Right renal pelvis (tissue), 4 donors: ENCODE measurements at places on chromosomes 13 and 19. TPM values are rescaled to one million over a fixed set of nuclear protein-coding genes. Genes with fewer than 3 reads are reported as not detected.

KLK3 gene
- 0.34 TPM for polyA plus RNA-seq

NCAN gene
- 0.12 TPM for polyA plus RNA-seq

PRKCSH gene
- polyA plus RNA-seq: 329 TPM

C5AR1 gene
- 4.6 TPM for polyA plus RNA-seq

RETN gene
- 1.5 TPM for polyA plus RNA-seq

ZNF607 gene
- polyA plus RNA-seq: 13.6 TPM

FFAR3 gene
- polyA plus RNA-seq: 0.30 TPM

LRRC63 gene
- polyA plus RNA-seq: not detected

C19orf85 gene
- not detected for polyA plus RNA-seq

CFAP97D2 gene
- not detected for polyA plus RNA-seq

- DNase-seq: no peak
Measured at GRCh38 chr19:40962460-40962961, 28.6 kb upstream of the CYP2B6 start.

GRCh38 chr13:46124967-46125933, 20.4 kb upstream of the CPB2 start:
- no peak for DNase-seq

DNA sequence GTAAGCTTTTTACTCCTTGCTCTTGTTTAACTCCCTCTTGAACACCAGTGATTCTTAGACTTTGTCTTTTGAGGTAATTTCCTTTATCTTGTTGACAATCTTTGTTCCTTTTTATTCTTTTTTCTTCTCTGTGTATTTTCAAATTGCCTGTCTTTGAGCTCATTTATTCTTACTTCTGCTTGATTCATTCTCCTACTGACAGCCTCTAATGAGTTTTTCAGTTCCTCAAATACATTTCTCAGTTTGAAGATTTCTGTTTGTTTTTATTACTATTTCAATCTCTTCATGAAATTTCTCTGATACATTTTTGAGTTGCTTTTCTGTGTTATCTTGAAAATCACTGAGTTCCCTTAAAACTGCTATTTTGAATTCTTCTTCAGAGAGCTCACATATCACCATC, 154.1 kb downstream of the ATP8A2 start:
- DNase-seq: no peak

DNA sequence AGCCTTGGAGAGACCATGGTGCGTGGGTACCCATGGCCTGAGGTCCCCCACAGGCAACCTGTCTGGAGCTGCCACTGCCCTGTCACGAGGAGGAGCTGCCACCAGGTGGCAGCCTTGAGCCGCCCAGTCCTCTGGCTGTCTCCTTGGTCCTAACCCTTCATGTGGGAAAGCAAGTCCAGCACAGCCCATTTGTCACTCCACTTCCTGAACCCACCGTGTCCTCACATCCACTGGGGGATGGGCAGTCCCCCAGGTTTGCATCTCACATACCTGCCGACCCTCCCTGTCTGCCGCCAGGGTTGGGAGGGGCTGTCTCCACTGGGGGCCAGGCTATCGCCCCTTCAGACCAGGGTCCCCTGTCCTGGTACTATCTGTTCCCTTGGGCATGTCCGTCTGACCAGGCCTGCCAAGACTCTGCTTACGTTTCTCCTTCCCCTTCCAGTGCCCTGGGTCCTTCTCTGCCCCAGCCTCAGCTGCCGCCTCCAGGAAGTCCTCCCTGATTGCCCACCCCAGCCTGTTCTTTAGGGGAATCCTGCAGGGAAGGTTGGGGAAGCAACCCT, 4.5 kb downstream of the FAM174C start:
- DNase-seq: peak; percentile 72

GRCh38 chr19:6091771-6092291, 18.5 kb downstream of the RFX2 start:
- no peak for DNase-seq

DNA sequence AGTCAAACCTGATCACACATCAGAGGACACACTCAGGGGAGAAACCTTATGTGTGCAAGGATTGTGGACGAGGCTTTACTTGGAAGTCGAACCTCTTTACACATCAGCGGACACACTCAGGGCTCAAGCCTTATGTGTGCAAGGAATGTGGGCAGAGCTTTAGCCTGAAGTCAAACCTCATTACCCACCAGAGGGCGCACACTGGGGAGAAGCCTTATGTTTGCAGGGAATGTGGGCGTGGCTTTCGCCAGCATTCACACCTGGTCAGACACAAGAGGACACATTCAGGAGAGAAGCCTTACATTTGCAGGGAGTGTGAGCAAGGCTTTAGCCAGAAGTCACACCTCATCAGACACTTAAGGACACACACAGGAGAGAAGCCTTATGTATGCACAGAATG, 8.2 kb upstream of the ZNF527 start:
- no peak for DNase-seq

- DNase-seq: no peak
Measured at GRCh38 chr19:22945560-22945959, 57.4 kb downstream of the ZNF728 start.

- no peak for DNase-seq
Measured at GRCh38 chr13:113854238-113855011, 9.5 kb downstream of the GAS6 start.

DNA sequence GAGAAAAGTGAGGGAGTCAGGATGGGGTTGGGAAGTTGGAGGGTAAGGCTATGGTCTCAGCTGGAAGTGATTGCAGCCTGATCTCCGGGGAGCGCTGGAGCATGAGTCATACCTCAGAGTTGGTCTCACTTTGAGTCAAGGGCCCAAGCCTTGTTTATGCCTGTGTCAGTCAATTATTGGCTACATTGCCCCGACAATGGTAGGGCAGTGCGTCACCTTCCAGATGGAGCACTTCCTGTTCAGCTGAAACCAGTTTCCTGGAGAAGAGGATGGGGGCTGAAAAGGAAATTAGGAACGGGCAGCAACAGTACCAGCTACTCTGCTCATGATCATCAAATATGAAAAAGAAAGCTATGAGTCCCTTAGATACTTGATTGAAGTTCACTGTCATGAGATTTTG, 60.4 kb downstream of the ADGRE1 start:
- no peak for DNase-seq

DNA sequence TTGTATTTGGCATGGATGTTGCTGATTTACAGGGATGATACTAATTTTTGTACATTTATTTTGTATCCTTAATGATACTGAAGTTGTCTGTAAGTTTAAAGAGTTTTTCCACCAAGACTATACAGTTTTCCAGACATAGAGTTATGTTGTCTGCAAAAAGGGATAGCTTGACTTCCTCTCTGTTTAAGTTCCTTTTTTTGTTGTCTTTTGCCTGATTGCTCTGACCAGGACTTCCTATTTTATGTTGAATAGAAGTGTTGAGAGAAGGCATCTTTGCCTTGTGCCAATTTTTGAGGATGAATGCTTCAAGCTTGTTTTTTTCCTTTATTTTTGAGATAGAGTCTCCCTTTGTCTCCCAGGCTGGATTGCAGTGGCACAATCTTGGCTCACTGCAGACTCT, 36.8 kb upstream of the ZNF681 start:
- no peak for DNase-seq

DNA sequence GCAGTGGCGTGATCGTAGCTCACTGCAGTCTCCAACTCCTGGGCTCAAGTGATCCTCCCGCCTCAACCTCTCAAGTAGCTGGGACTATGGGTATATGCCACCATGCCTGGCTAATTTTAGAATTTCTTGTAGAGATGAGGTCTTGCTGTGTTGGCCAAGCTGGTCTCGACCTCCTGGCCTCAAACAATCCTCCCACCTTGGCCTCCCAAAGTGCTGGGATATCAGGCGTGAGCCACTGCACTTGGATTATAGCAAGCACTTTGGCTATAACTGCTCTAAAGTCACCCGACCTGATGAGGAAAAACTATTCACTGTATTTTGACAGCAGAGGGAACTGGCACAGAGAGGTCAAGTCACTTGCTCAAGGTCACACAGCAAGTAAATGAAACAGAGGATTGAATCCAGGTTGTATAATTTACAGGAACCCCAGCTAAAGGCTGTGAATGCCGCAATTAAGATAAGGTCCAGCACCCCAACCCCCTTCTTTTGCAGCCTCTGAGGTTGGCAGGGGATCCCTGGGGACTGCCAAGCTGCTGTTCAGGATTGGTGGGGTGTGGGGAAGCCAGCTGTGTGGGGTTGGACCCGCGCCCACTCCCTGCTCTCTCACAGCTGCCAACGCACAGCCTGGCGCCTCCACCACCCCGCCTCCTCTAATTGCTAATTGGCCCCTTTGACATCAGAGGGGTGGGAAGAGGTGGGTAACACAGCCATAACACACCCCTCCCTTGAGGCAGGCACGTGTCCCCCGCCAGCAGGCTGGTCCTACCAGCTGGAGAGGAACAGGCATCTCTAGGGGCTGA, 6.0 kb downstream of the TMIGD2 start:
- DNase-seq: no peak
